ENCODE measurements at places on chromosomes 4 and X.

DNA sequence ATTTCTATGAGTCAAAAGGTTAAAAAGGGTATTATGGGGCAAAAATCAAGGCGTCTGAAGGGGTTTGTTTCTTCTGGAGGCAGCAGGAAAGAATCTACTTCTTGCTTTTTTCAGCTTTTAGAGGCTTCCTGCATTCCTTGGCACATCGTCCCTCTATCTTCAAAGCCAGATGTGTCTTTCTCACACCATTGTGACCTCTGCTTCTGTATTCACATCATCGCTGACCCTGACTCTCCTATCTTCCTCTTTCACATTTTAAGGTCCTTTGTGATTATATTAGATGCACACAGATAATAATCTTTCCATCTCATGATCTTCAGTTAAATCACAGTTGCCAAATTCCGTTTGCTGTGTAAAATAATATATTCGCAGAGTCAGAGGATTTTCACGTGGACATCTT is 112.7 kb downstream of the PPP4R3C start:
- no peak for DNase-seq

GRCh38 chr4:37876156-37876555 is 14.7 kb upstream of the TBC1D1 start:
- no peak for DNase-seq

- DNase-seq: no peak
These were observed 127.1 kb upstream of the SLC4A4 start for GRCh38 chr4:71211748-71212147.

GRCh38 chr4:112245383-112245782 is 13.8 kb downstream of the AP1AR start:
- no peak for DNase-seq

- no peak for DNase-seq
These were observed 337.6 kb downstream of the DMD start for GRCh38 chrX:32873786-32874185.

DNA sequence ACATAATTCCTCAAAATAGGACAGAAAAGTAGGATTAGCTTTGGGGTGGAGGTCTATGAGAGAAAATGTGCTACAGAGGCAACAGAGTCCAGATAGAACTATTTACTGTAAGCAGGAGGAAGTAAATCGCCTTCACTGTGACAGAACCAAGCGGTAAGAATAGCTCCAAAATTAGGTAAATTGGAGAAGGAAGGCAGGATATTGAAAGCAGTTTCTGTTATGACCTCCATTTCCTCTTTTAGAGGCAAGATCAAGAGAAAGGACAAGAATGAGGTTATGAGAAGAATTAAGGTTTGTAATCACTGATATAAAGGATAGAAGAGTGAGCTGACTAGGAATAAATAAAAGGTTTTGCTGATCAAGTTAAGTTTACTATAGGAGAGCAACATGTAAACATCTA is 44.1 kb upstream of the NEUROG2 start:
- no peak for DNase-seq

DNA sequence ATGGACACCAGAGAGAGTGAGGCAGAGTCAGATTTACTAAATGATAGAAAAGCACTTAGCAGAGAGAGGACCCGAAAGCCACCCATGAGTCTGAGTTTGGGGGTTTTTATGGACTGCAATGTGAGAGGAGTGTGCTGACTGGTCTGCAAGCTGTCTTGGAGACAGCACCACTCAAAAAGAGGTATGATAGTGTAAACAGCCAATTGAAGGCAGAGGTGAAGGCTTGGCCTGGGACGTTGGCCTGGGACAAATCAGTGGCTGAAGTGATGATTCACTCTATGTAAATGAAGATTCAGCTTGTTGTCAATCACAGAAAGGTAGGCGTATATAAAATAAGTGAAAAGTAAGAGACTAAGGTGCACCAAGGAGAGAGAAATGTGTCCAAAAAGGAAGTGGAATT is 217.6 kb upstream of the ZFP42 start:
- no peak for DNase-seq

GRCh38 chr4:159143687-159144086 is 40.8 kb downstream of the RAPGEF2 start:
- no peak for DNase-seq

GRCh38 chr4:105622269-105622668 is 69.8 kb downstream of the ARHGEF38 start:
- no peak for DNase-seq

DNA sequence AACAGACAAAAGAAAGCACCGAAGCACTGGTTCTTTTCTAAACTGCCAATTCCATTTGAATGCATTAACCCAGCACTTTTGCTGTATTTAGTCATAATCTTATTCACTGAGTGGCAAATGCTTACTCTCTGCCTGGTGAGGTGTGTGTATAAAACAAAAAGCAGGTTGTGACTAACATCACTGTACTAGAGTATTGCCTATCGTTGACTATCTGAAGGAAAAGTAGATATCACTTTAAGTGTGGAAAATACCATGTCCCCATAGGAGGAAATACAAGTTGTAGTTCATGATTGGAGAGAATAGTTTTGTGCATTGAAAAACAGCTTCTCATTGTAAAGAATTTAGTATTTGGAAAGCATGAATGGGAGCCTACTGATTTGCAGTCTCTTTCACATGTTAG is 2.7 kb downstream of the PDLIM5 start:
- no peak for DNase-seq

DNA sequence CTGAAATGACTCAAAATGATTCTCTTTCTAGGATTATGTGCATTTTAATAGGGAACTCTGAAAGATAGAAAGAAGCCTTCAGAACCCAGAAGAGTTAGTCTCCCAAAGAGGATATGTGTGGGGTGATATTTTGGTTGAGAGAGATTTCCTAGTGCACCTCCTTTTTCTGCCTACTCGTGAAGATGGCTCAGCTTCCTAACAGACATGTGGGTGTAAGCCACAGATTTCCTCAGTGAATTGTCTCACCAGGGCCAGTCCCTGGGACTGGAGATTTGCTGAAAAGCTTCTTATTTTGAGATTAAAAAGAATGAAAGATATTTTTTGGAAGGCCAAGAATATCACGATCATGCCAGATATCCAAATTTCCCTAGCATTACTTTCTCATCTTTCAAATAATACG is 42.8 kb downstream of the MAGEB17 start:
- DNase-seq: no peak

- DNase-seq: no peak
These were observed 5.9 kb downstream of the MRFAP1L1 start for GRCh38 chr4:6703786-6704185.

DNA sequence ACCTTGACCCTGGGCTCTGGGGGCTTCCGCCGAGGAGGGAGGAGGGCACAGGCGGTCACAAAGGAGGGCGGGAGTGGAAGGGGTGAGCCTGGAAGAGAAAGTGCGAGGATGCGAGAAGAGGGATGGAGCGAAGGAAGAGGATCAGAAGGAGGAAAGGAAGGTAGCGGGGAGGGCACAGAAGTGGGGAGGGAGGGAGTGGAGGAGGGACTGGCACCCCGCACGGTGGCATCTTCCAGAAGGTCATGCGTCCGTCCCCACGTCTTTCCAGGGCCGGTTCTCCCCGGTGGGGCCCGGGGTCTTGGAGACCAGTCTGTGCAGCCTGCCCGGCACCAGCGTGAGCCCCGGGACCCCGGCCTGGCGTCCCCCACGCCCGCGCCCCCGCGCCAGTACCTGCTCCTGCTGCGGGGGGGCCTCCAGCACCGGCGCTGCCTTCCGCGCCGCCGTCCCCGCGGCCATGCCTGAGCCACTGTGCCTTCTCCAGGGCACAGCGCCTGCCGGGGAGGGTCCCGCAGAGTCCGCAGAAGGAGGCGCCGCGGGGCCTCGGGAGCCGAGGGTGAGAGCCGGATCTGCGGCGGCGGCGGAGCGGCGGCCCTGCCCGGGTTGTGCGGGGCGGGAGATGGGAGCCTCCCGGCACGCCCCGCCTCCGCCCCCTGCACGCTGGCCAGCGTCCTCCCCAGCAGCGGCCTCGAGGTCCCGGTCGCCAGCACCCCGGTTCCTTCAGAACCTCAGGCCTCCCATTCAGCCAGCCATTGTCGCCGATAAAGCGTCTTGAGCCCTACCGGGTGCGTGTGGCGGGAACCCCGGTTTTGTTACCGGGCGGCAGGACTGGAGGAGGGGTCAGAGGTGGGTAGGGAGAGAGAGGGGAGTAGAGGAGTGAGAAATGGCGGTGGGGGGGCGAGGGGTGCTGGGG is at the start of gene RNF175:
Gene RNF175 (minus strand): TSS at position 618 of the 910 bp plus-strand sequence. CDS start 162 bp downstream, at position 456.
- no peak for DNase-seq

- no peak for DNase-seq
These were observed at the start of gene BCOR for GRCh38 chrX:40097504-40098263. BCOR (minus strand) TSS chrX:40097958; CDS start chrX:40077929, 20,029 bp downstream.

DNA sequence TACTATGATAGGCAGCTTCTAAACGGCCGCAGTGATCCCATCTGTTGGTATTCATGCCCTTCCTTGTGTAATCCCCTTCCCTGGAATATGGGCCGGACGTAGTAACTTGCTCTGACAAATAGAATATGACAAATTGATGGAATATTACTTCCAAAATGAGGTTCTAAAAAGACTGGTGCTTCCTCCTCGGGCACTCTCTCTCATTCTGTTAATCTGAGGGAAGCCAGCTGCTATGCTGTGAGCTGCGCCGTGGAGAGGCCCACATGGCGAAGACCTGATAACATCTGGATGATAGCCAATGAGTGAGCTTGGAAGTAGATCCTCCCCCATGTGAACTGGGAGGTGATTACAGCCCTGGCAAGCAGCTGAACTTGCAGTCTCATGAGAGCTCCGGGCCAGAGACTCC is 27.2 kb upstream of the SLC25A4 start:
- no peak for DNase-seq
